HS-27A (cell line): ENCODE measurements at places on chromosomes 11 and 22.
A peak's percentile ranks its signal among the peaks of the same experiment; 100 is the strongest.

DNA sequence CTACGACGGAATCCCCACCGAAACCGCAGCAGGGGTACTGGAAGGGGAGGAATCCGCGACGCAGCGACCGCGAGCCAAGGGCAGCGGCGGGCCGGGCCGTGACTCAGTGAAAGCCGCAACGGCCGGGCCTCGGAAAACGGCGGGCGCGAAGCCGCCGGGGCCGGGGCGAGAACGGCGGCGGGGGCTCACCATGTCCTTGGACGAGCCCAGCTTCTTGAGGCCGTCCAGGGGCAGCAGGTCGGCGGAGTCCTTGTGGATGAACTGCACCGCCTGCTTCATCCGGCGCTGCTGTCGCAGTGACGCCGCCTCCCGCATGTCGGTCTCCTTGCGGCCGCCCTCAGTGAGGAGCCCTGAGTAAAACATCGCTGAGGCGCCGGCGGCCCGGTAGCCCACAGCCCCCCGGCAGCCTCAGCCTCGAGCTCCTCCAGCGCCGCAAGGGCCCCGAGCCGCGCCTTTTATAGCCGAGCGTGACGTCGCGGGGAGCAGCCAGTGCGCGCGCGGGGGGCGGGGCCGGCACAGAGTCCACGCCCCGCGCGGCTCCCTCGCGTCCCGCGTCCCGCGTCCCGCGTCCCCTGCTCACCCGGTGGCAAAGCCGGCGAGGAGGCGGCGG, at the start of gene NRIP3:
NRIP3 (minus strand) TSS at position 429 of the 610 bp plus-strand sequence; CDS start at position 363, 66 bp downstream.
- peak; percentile 55 for DNase-seq

DNA sequence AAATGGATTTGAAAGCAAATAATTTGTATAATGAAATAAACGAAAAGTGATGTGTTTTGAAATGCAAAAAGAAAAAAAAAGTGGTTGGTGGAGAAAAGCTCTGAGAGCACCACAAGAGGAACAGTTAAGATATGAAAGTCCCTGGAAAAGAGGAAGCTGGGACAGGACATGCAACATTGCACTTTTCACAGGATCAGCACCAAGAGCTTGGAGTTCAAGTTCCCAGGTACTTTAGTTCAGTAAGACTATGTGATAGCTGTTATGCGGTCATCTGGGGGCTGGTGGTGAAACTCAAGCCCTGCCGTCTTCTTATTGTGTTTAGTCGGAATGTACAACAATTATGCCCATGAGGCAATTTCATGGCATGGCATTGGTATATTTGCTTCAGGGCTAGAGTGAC, 17.1 kb upstream of the MS4A4A start:
- no peak for DNase-seq

GRCh38 chr11:78063440-78064181, at the start of gene THRSP:
Gene THRSP (plus strand): TSS chr11:78063861. CDS start chr11:78063882, 21 bp downstream.
- DNase-seq, result no peak

DNA sequence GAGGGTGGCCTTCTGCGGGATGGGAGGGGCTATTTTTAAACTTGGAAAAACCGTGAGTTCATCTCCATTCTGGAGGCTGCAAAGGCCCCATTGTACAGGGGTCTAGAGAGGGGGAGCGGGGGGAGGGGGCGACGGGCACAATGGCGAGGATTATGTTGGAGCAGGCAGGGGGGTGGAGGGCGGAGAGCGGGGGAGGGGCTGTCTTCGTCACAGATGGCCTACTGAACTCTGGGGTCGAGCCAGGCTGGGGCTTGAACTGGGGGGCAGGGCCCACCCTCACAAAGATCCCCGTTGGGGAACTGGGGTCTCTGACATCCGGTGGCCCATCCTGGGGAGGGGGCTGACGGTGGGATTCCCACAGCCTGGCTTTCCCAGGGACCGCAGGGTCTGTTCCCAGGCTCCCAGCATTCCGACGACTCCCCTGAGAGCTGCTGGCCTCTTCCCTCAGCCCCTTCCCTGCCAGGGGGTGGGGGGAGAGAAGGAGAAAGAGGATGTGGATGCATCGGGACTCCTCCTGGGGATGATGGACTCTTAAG, 3.4 kb upstream of the MCAM start:
- no peak for DNase-seq

GRCh38 chr11:66280428-66280827, 2.5 kb downstream of the CNIH2 start:
- DNase-seq, result no peak

DNA sequence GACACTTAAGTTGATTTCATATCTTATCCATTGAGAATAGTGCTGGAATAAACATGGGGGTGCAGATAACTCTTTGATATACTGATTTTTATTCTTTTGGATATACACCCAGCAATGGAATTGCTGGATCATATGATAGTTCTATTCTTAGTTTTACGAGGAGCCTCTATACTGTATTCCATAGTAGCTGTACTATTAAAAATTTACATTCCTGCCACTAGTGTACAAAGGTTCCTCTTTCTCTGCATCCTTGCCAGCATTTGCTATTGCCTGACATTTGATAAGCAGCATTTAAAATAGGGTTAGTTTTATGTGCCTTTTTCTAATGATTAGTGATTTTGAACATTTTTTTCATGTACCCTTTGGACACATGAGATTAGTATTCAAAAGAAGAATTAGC, 554.2 kb downstream of the JRKL start:
- no peak for DNase-seq

- no peak for DNase-seq
Observed at GRCh38 chr11:32081129-32081641, 9.7 kb upstream of the RCN1 start.

GRCh38 chr11:106585061-106585460, 433.2 kb downstream of the GUCY1A2 start:
- DNase-seq, result peak; percentile 8
